ENCODE measurements at places on chromosomes 4 and X.

DNA sequence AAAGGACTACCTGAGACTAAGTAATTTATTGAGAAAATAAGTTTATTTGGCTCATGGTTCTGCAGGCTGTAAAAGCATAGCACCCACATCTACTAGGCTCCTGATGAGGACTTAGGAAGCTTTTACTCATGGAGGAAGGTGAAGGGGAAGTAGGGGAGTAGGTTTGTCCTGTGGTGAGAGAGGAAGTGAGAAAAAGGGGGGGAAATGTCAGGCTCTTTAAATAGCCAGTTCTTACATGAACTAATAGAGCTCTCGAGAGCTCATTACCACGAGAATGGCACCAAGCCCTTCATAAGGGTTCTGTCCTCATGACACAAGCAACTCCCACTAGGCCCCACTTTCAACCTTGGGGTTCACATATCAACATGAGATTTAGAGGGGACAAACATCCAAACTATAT is 125.5 kb upstream of the NRK start:
- no peak for DNase-seq

GRCh38 chr4:184433258-184433892 is 41.0 kb downstream of the IRF2 start:
- no peak for DNase-seq

DNA sequence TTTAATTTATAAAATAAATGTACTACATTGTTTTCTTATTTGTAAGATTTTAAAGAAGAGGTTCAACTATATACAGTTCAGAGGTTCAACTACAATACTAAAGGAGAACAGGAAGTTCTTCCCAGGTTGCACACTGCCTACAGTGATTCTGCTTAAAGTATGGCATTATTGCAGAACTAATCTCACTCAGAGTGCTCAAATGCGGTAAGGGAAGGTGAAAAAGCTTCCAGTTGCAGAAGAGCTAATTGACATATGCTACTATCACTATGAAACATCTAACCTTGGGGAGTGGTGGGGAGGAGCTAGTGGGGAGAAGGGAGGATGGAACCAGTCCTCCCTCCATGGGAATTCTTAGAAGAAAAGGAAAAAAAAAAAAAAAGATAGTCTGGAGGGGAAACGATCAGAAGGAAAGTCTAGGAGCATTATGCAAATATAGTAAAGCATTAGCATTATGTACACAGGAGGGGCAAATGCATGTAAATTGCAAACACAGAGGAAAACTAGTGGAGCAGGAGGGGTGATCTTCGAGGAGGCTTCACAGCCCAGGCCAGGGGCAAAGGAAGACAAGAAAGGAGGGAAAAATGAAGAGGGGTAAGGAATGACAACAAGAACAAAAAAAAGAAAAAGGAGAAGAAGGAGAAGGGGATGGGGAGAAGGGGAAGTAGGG is 32.0 kb upstream of the MMAA start:
- no peak for DNase-seq

DNA sequence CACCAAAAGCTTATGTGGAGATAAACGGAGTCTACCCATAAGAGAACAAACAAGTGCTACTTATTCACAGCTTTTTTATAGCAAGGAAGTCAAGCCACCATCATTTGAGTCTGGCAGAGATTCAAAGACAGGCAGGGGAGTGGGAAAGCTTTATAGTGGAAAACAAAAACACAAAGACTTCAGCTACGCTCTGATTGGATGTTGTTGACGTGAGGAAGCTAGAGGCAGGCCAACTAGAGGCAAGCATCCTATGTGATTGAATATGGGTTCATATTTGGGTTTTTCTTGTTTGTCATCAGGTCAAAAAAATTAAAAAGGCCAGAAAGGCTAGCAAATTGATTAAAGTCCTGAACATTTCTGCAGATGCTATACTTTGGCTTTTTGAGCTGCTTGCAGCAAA is 719 bp upstream of the TCEAL4 start:
- DNase-seq: no peak

DNA sequence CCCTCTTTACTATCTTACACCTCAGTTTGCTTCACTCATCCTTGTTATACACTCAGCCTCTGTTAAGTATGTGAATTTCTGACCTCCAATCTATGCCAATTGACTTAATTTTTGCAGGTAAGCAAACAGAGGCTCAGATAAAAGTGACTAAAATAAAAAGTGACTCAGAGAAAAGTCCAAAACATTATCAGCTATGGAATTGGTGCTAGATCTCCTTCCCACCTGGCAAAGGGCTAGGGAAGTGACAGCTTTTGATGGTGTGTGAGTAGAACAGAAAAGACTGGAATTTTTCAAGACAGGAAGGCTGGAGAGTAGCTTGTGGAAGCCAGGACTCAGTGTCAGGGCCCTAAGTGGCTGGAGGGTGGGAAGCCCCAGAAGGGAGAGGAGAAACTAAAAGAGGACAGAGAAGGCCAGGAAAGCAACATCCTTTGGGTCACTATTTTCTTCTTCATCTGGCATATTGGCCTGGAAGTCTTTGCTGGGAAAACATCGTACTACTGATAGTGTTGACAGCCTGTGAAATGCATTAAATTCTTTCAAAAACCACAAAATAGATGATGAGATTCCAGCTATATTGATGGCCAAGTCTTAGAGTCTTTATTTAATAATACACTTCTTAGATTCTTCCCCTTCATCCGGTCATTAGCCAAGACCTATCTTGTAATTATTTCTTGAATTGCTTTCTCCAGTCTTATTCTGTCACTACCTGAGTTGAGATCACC is 392.8 kb downstream of the RAPGEF2 start:
- no peak for DNase-seq
